Neural crest cell (in vitro differentiated cells): ENCODE measurements at places on chromosomes 12 and 14. TPM values are rescaled to one million over a fixed set of nuclear protein-coding genes. Genes with fewer than 3 reads are reported as not detected.

GRCh38 chr12:64667793-64668192 is 57.5 kb downstream of the RASSF3 start:
- no peaks in the 10 kb centered on the region for H3K36me3 ChIP-seq
- H3K4me3 ChIP-seq, result no peak overlapping the region
- DNase-seq, result no peak

The MSI1 gene
- 224 and 229 TPM in 2 replicates for total RNA-seq

The SSTR1 gene
- not detected in 2 replicates for total RNA-seq

- H3K36me3 ChIP-seq, result no peaks in the 10 kb centered on the region
- H3K27ac ChIP-seq, result no peak within 1 kb of the TSS
- no peaks in the 10 kb centered on the region for H3K4me1 ChIP-seq
Observed at GRCh38 chr12:8065991-8066594, at the start of gene C3AR1. Gene C3AR1, minus strand, starts transcription at chr12:8066359. Its CDS starts 6,174 bp downstream, at chr12:8060185.

The SMOC1 gene
- 189 and 203 TPM in 2 replicates for total RNA-seq

DNA sequence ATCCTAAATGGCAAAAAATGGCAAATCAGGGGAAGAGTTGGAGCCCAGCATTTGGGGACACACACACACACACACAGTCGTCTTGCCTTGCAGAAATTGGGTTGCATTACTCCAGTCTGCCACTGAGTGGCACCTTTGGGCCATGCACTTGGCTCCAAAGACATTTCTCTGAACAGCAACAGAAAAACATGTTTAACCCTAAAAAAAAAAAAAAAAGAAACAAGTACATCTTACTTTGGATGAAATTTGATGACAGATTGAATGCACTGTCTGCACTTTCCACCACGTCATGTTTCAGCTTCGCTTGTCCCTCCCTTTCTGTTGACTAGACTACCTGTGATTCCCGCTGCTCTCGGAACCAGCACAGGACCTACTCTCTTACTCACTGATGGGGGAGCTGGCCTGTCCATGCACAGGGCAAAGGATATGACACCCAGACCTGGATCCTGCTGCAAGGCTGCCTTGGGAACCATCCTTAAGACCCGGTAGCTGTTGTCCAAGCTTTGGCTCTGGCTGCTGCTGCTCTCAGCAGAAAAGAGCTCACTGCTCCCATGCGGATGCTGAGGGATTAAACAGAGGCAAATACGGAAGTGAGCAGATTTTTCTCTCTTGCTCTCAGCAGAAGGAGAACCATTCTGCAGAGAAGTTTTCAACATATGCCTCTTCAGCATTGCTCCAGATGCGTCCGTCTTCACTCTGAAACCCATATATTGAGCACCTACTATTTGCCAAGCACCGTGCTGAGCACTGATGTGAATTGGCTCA is 376.8 kb downstream of the DPF3 start:
- H3K4me3 ChIP-seq, result no peak overlapping the region
- peaks cover 6% of the 10 kb centered on the region for H3K4me1 ChIP-seq
- H3K36me3 ChIP-seq, result no peaks in the 10 kb centered on the region
- DNase-seq, result peak; percentile 67
